ENCODE measurements at places on chromosomes 16 and 17.

DNA sequence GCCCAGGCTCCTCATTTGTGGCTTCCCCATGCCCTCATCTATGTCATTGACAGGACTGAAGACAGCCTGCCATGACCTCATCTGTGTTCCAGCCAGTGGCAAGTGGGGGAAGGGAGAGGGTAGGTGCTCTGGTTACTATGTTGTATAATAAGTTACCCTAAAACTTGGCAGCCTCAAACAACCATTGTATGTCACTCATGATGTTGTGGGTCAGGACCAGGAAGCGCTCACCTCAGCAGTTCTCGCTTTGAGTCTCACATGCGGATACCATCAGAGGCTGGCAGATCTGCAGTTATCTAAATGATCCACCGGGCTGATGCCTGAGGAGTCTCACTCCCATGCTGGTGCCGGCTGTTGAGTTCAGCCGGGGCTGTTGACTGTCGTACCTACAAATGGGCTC is 89.0 kb upstream of the TMEM97 start:
- no peak for DNase-seq

DNA sequence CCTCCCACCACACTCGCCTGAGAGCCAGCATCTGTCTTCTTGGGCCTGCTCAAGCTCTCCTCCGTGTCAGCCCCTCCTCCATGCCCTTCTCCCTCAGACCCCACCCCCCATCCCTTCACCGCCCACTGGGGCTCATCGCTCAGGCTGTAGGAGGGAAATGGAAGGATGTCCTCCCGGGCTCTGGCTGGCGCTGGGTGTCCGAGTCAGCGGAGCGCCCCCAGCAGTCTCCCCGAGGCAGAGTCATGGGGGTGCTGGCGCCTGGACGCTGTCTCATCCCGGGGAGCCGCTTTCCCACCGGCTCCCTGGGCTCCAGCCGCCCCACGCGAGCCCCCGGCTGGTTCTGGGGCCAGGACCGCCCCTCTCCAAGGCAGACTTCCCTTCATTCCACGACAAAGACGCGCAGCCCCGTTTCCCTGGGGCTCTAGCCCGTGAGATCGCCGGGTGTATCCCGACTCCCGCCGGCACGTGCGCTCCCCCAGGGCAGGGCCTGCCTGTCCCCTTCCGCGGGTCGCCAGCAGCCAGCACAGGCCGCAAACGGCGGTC is 428 bp upstream of the ANTKMT start:
- peak; percentile 53 for DNase-seq

DNA sequence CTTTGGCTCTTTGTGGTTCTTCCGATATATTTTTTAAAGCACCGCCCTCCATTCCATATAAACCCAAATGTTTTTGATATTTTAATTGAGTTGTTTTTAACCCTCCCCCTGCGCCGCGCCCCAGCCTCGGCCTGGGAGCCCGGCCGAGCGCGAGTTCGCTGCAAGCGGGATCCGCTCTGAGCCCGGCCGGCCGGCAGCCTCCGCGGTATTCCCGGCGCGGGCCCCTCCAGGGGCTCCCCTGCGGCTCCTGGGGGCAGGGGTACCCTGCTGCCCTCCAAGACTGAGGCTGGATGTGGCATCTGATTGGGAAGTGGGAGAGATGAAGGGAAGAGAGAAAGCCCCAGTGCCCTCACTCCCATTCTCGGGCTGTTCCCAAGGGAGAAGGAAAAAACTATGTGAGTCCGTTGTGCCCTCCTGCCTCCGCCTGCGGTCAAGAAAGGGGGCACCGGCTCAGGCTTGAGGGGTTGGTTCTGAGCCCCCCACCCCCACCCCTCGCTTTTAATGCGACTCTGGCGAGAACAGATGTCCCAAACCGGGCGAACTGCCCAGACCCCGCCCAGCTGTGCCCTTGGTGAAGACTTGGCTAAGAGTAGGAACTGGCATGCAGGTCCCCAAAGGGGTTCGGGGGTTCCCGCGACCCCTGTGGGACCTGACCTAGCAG is 8.6 kb downstream of the NEUROD2 start:
- DNase-seq: no peak

- DNase-seq: no peak
Measured at GRCh38 chr17:77637818-77638575, 320.5 kb upstream of the TNRC6C start.

DNA sequence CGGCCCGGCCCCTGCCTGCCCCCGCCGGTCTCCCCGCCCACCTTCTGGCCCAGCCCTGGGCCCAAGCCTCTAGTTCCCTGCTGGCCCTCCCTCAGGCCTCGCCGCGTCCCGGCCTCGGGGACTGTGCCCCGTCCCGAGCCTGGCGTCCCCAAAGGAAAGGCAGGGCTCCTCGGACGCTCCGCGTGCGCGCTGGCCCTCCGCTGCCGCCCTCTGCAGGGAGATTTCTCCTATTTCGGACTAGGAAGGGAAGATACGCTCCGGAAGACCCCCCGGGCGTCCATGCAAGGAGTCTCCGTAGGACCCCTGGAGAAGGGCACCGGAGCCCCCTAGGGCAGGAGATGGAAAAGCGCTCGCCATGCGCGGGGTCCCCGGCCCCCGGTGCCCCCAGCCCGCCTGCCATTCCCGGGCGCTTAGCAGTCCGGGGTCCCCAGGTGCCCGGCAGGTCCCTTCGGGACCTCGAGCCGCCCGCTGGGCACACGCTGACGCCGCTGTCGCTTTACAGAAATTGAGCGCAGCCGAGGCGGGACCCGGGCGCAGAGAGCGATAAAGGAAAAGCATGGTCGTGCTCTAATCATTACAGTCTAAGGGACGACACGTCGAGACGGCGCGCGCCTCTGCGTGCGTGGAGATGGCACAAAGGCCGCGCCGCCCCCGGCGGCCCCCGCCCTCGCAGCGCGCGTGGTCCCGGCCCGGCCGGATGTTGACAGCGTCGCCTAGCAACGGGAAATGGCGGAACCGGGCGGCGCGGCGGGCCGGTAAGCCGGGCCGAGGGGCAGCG is at the start of gene CCDC40:
CCDC40 (plus strand) TSS at position 706 of the 778 bp plus-strand sequence; CDS start at position 727, 21 bp downstream.
- DNase-seq: peak; percentile 70

DNA sequence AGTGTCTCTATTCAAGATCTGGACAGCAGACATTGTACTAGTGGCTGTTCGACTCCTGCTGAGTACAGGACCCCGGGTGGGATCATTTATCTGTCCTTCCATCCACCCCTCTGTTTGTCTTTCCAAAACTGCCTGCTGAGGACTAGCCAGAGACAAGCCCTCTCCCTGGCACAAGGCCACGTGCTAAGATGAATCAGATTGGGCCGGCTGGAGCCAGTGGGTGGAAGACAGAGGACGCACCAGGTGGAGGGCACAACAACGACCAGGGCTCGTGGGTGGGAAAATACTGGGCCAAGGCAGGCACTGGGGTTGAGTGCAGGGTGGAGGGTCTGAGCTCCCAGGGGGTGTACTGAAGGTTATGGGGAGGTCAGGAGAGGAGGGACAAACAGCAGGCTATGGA is 1.4 kb upstream of the CA7 start:
- DNase-seq: peak; percentile 74

GRCh38 chr17:81487487-81488275 is 24.9 kb downstream of the ACTG1 start:
- DNase-seq: peak; percentile 47

All from MCF 10A (cell line).